ENCODE measurements at places on chromosomes 12 and 14. TPM values are rescaled to one million over a fixed set of nuclear protein-coding genes. Genes with fewer than 3 reads are reported as not detected.

DNA sequence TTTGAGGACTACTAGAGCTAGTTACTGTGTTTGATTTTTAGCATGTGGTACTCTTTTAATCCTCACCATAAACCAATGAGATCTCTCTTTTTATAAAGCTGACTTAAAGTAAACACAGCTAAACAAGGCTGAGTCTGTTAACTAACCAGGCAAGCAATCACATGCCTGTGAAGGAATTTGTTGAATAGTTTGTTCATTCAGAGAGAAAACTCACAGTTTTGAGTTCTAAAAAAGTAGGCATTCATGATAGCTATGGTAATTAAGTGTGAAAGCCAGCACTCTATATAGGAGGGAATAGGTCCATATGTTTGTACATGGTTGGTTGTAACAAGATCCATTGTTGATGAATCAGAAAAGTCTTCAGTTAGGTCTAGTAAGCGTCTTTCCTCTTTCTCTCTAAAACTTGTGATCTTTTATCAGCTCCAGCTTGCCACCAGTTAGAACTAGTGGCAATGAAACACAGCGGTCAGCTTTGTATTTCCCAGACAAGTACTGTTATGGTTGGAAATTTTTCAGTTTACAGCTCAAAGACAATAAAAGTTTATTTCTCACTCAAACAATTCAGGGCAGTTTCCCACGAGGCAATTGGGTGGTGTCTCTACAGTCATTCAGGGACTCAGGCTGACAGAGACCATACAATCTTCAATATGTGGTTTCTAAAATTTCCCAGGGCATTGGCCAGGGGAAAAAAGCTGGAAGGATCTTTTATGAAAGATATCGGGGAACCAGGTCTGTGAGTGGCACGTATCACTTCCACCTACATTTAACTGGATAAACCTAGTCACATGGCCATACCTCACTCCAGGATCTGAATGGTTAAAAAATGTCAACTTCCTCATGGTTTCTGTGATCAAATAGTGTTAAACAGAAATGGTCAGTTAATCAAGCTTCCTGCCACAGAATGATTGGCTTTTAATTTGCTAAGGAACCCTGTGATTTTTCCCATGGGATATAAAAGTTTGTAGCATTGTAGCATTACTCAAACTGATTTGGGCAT, 203.1 kb downstream of the KIF21A start:
- no peak for DNase-seq

DNA sequence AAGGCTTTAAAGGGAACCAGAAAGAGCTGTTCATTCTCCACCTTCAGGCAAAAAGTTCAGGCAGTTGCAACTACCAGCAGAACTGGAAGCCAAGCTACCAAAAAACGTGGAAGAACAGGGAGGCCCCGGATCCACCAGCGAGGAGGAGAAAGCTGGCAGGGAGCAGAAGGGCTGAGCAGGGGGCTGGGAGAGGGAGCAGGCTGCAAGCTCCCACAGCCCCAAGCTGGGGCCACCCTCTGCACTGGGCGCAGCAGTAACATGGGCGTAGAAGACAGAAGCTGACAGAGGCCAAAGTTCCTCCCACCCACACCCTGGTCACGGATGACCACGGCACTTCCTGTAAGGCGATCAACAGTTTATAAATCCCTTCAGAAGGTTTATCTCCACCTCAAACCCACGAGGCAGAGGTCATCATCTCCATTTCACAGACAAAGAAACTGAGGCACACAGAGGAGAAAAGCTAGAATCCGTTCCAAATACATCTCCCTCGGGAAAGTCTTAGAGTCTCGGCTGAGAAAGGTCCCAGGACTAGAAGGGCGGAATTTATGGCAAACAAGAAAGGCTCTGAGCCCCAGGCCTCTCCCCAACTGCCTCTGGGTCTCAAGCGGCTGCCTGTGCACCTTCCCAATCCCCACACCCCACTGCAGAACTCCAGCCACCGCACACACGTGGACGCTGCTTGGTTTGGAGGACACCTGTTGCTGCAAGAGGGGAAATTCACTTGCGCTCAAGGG, 1.8 kb downstream of the CCDC85C start:
- DNase-seq: no peak

The NR1H4 gene
- polyA plus RNA-seq: not detected

DNA sequence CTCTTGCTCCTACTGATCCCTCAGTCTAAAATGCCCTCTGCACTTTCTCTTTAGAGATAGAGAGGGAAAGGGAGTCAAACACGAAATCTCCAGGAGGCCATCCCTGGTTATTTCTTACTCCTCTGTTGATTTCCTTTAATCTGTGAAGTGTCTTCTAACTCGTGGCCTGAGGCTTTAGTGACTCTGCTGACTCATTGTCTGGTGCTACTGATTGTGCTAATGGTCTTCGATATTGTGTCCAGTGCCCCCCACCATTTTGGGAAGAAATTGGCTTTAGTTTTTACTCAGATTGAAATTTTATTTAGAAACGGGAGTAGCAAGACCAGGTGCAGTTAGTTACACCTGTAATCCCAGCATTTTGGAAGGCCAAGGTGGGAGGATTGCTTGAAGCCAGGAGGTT, 839 bp downstream of the CLEC9A start:
- no peak for DNase-seq
